ENCODE measurements at places on chromosomes 5 and 9.
A peak's percentile ranks its signal among the peaks of the same experiment; 100 is the strongest.

- no peak for DNase-seq
These were observed 300.1 kb downstream of the TMEM167A start for GRCh38 chr5:82777106-82777505.

- no peak for DNase-seq
These were observed 78.9 kb downstream of the GOLPH3 start for GRCh38 chr5:32095261-32095671.

DNA sequence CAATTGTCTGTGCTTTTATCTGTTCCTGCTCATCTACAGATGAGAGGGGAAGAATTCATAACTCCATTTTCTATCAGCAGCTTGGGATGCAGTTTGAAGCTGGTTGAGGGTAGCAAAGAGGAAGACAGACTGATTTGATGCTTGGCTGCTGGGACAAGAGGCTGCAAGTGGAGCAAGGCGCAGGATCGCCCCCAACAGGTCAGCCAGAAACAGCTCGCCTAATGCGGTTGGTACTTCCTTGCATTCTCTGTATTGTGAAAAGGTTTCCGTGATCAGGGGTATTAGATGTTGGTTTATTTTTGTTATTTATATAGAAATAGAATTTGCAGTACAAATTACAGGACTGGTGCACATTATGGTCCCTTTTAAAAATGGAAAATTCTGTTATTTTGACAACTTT lies 40.6 kb downstream of the ZNF883 start:
- no peak for DNase-seq

DNA sequence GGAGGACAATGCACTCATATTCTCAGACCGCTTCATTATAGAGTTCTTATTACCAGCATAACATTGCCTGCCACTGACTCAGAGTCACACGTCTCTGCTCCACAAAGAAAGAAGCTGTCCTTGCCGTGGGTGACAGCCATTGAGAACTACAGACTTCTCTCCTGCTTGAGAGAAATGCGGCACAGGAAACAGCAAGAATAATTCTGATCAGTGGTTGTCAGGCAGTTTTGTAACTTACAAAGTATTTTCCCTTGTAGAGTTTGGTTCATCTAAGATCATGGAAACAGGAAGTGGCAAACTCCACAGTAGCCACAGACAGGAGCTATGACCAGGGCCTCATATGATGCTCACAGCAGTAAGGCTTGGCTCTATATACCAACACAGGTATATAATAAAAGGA lies 47.0 kb downstream of the KCNV2 start:
- no peak for DNase-seq

- DNase-seq: peak; percentile 77
These were observed 8.1 kb downstream of the MCIDAS start for GRCh38 chr5:55218967-55219366.

- DNase-seq: no peak
These were observed 271.2 kb downstream of the SLIT3 start for GRCh38 chr5:169029661-169030274.

- DNase-seq: no peak
These were observed 7.3 kb upstream of the CTSV start for GRCh38 chr9:97046228-97046627.

DNA sequence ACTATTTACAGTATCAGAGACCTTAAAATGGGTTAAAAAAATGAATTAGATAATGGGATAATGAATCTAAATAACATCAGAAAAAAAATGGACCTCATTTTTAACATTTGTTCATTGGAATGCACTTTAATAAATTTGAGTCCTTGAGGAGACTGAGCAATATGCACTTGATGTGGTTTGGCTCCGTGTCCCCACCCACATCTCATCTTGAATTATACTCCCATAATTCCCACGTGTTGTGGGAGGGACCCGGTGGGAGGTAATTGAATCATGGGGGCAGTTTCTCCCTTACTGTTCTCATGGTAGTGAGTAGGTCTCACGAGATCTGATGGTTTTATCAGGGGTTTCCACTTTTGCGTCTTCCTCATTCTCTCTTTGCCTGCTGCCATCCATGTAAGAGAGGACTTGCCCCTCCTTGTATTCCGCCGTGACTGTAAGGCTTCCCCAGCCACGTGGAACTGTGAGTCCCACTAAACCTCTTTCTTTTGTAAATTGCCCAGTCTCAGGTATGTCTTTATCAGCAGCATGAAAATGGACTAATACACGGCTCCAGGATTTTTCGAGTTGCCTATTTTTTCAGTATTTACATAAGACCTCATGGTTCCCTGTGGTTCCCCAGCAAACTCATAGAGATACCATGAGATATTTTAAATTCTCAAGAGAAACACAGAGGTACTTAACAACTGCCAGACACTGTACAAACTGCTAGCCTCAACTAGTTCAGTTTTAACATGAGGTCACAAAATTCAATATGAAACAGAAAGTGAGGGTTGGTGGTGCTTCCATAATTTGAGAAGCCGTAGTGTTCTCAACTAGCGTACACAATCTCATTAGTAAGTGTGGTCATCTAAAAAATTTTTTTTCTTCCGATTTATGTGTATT lies 128.3 kb downstream of the TLE1 start:
- no peak for DNase-seq

DNA sequence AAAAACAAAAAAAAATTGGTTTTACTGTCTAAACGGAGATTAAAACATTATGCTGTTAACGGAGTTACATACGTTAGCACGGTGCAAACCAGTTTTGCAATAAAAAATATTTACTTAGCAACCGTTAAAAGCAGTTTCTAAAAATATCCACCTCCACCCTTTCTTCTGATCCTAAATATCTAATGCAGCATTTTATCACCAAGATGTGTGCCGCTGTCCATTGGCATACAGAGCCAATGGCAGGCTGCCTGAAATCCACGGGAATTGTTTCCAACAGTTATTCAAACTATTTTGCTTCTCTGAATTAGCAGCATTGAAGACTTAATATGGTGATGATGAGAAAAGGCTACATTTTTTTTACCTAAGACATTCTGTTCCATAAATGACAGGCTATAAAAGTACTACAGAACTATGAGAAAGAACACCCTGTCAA lies 61.6 kb downstream of the CSNK1A1 start:
- no peak for DNase-seq

DNA sequence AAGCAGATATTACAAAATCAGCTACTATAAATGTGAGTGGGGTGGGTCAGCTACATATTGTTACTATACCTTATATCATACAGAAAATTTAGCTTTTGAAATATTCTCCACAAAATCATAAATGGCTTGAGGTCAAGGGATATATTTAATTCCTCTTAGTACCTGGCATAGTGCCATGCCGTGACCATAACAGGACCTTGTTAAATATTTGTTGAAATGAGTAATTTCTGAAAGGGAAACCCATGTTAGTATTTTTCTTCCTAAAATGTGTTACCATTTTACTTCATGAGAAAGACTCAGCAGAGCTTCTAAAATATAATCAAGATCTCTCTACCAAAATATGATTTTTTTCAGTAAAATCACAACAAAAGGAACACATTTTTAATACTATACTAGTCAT lies 14.8 kb downstream of the ATP10B start:
- DNase-seq: no peak

- DNase-seq: no peak
These were observed 831.1 kb downstream of the NR2F1-AS1 start for GRCh38 chr5:92749943-92750342.

DNA sequence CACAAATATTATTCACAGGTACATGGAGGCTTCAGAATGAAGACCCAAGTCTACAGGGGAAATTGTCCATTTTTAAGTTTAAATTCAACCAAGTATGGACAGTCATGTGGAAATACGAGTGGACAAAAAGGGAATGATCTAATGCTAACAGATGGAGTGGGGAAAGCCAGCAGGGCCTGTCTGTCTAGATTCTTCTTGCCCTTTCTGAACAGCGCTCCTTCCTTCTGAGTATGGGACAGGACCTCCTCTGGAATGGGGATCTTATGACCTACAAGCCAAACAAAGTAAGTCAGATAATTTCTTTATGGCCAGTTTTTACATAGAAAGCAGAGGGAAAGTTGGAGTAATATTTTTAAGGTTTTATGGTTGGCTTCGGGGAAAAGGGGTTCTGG lies 119.8 kb upstream of the NEK6 start:
- no peak for DNase-seq

- no peak for DNase-seq
These were observed 655.2 kb downstream of the PDE4D start for GRCh38 chr5:59238126-59238902.

DNA sequence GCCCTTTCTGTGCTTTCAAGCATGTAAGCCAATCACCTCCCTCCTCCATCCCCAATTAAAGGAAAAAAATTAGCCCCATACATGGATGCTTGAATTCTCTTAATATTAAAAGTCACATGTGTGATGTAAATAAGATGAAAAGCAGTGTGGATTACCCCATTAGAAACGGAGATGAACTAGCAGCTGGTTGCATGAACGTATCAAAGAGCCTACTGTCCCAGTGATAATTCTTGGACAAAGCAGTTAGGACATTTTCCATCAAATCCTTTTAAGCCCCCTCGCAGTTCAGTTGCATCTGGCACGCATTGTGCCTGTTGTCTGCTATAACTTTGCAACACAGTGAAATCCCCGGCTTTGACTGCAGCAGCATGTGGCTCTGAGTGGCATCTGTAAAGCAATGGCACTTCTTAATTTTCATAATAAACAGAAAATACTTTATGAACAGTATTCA lies 285.6 kb downstream of the FBXL7 start:
- DNase-seq: no peak

- peak; percentile 56 for DNase-seq
These were observed 59.7 kb upstream of the GARNL3 start for GRCh38 chr9:127204771-127205470.

DNA sequence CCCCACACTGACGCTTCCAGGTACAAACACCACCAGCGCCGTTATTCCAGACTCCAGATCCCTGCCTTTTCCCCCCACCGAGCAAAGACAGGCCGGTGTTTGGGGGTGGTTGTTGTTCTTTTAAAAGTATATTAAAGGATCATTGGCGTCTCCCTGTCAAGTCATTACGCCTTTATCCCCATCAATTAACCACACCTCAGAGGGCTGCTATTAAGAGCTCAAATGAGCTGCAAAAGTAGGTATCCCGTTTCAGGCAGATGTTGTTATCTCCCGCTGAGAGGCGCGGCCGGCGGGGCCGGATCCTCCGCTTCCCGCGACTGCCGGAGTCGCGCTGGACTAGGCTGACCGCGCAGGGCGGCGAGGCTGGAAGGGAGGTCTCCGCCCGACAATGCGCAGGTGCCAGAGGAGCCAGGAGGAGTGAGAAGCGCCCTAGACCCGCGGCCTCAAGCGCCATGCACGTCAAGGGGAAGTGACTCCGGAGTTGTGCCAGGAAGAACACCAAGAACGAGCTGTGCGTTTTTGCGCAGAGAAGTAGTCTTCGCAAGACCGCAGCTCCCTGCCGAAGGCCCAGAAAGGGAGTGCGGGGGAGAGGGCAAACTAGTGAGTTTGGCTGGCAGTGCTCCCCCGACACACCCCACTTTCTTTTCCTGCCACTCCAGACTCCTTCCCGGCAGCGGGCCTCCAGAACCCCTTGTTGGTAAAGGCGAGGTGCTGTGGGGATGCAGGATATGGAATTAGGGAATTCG lies 8.2 kb downstream of the NR2F1-AS1 start:
- DNase-seq: peak; percentile 47

- no peak for DNase-seq
These were observed 212.2 kb downstream of the CHSY3 start for GRCh38 chr5:130116462-130116861.

- no peak for DNase-seq
These were observed 282.6 kb downstream of the IRX1 start for GRCh38 chr5:3878267-3878666.

DNA sequence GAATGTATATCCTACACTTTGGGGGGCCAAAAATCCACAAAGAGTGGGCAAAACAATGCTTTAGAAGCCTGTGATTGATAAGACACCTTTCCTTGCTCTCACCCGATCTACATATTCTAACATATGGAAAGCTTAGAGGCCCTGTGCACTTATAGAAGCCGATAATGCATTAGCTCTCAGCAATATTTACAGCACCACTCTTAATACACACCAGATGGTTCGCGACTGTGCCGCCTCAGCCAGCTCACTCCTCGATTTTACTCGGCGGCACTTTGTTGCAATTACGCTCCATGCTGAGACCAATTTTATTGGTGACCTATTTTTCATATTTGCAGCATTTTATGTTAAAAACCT lies 18.8 kb downstream of the NR2F1 start:
- DNase-seq: peak; percentile 25

- DNase-seq: no peak
These were observed 20.2 kb upstream of the SPARC start for GRCh38 chr5:151706906-151707305.

DNA sequence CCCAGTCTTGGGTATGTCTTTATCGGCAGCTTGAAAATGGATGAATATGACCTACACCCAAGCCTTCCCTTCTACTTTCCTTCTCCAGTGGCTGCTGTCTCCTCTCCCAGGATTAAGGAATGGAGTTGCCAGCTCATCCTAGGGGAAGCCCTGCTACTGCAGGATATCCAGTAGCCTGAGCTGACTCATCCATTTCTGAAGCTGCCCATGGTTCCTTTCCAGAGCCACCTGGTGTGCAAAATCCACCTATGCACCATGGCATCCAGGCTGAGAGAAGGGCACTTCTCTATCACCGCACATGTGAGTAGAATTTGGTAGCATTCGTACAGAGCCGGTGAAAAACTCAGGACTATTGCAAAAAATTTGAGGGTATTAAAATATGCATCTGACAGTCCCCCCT lies 290.8 kb downstream of the YTHDC2 start:
- DNase-seq: no peak

DNA sequence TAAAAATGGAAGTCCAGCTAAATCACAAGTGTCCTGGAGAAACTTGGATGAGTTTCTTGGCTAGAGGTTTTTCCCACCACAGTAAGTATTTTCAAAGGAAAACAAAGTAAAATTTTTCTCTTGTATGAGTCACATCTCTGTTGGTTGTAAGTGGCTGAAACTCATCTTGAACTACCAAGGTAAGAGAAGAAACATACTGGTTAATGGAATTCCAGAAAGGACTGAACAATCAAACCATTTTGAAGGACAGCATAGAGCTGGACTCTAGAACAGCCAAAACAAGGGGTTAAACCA lies 102.8 kb upstream of the CDKN2B start:
- no peak for DNase-seq

GRCh38 chr5:111548992-111549649 lies 36.8 kb upstream of the STARD4 start:
- DNase-seq: no peak

GRCh38 chr5:113663879-113664541 lies 150.5 kb downstream of the YTHDC2 start:
- DNase-seq: peak; percentile 12

DNA sequence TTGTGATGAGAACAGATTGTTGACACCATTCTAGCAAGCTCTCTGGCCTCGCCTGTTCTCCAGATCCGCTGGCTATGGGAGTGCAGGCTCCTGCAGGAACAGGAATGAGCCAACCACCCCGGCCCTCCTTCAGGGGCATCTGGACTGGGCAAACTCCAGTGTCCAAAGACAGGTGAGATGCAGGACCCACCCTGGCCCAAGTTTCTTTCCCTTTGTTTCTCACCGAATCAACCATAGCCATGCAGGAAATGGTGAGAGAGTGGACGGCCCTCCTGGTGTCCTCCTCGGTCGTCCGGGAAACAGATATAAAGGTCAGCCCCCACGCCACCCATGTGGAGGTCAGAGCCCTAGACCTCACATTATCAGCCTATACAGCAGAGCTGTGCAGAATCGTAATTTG lies 108.6 kb upstream of the IRX2 start:
- no peak for DNase-seq

GRCh38 chr9:21266733-21267484 lies 27.1 kb upstream of the IFNA14 start:
- DNase-seq: no peak

- DNase-seq: no peak
These were observed 1.7 kb downstream of the UBE2QL1 start for GRCh38 chr5:6450319-6450833.

- no peak for DNase-seq
These were observed 149.2 kb upstream of the KLF9 start for GRCh38 chr9:70563431-70564204.
